ENCODE measurements at places on chromosomes 2 and 18. TPM values are rescaled to one million over a fixed set of nuclear protein-coding genes. Genes with fewer than 3 reads are reported as not detected.
A peak's percentile ranks its signal among the peaks of the same experiment; 100 is the strongest.

UBE2F gene
- total RNA-seq = 33.9 TPM

SAG gene
- 1.2 TPM for total RNA-seq

DNA sequence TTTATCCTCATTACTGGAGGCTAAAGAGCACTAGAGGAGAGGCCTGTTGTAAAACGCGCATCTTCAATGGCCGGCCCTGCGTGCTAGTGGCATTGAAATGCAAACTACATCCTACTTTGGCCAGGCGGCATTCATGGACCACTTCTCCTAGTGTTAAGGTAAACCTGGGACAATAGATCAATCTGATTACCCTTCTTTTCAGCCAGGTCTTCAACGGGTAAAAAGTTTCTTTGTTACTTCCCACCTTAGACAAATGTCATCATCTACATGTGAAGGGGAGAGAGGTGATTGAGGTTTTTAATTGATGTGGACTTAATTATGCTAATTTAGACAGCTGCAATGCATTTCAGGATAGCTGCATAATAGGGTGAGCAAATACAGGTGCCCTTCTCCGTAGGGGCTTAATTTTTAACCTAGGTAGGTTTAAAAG, 628.0 kb downstream of the ZEB2 start:
- H3K27ac ChIP-seq = no peak overlapping the region
- DNase-seq = no peak
- H3K4me3 ChIP-seq = no peak overlapping the region
- H3K4me1 ChIP-seq = no peaks in the 10 kb centered on the region

- H3K27ac ChIP-seq = peak overlapping the region; percentile 74
- no peaks in the 10 kb centered on the region for H3K27me3 ChIP-seq
- peak overlapping the region; percentile 13 for H3K4me3 ChIP-seq
- H3K36me3 ChIP-seq = peaks cover 5% of the 10 kb centered on the region
- H3K4me1 ChIP-seq = peaks cover 57% of the 10 kb centered on the region
These were observed 65.8 kb upstream of the CABLES1 start for GRCh38 chr18:23069481-23069880.
